ENCODE measurements at places on chromosomes 5 and 9.

- DNase-seq = no peak
Measured at GRCh38 chr5:34475249-34475966, 180.7 kb upstream of the RAI14 start.

GRCh38 chr9:26176628-26177027 lies 498.4 kb upstream of the TUSC1 start:
- DNase-seq = no peak

- DNase-seq = no peak
Measured at GRCh38 chr9:2817999-2818803, 25.7 kb downstream of the PUM3 start.

DNA sequence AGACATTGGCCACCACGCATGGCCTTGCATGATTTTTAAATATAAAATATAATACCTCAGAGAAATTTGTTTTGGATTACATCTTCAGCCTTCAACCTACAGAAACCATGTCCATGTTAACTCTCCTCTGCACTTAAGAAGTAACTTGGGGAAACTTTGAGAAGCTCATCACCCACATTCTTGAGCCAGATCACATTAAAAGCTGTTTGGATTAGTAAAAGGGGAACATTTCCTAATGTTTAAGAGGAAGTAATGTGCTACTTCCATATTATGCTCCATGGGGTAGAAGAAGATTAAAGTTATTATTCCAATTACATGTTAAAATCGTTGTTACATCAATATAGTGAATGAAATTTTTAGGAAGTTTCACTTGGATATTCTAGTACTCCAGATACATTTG lies 10.4 kb upstream of the CEP120 start:
- DNase-seq = no peak

DNA sequence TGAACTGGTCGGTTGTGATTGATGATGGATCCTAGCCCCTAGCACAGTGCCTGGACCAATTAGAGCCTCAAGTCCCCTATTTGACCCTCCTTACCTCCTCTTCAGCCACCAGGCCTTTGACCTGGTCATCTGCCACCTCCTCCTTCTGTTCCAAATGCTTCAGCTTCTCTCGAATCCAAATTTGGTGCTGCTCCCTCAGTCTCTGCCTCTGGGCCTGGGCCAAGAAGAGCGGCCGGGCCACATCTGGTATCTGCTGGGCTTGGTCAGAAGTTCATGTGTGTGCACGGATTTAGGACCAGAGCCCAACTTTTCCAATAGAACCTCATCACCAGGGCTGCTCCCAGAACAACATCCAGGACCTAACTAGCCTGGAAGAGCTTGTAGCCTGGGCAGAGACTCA lies 6.5 kb downstream of the SLC35A4 start:
- no peak for DNase-seq

DNA sequence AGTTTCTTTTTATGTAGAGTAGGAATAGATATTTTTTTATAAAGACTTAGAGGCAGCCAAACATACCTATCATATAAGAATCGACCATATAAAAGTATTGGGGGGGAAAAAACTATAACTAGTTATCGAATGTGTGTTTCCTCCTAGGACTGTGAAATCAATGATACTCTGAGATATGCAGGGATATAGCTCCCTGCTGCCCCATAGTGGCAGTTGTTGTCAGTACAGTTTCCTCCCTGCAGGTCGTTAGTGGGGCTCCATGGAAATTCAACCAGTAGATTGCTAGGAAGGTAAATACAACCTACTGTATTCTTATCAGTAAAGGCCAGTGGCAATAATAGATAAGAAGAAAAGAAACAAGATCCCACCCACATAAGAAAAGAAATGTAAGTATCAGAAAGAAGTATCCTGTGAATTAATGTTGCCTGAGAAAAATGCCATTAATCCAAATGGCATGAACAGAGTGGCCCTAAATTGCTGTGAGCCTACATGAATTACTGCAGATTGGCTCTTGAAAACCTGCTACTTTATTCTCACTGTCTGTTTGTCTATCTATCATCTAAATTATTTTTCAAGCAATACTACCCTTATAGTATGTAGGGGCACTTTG lies 136.9 kb upstream of the FBN2 start:
- no peak for DNase-seq

GRCh38 chr9:79116041-79116440 lies 455.7 kb upstream of the TLE4 start:
- DNase-seq = no peak

GRCh38 chr5:181086026-181086883 lies 44.7 kb downstream of the OR2V1 start:
- no peak for DNase-seq

GRCh38 chr9:35826071-35826701 lies 2.3 kb downstream of the FAM221B start:
- DNase-seq = no peak

- DNase-seq = no peak
Measured at GRCh38 chr9:100011062-100011681, 87.6 kb downstream of the ERP44 start.

Data from stimulated activated CD8-positive, alpha-beta memory T cell treated with anti-CD3 and anti-CD28 coated beads, Interleukin-7, amount 100 ng/mL, for 1 hour (primary cell).